Activated naive CD8-positive, alpha-beta T cell treated with anti-CD3 and anti-CD28 coated beads, Interleukin-2, amount 10 ng/mL, durations not matched to agents 7 days and 5 days (primary cell): ENCODE measurements at places on chromosomes 4 and X. TPM values are rescaled to one million over a fixed set of nuclear protein-coding genes. Genes with fewer than 3 reads are reported as not detected.

GRCh38 chr4:972651-973424, 531 bp downstream of the DGKQ start:
- H3K4me1 ChIP-seq: peaks cover 11% of the 10 kb centered on the region
- DNase-seq: peak; percentile 70
- H3K27me3 ChIP-seq: no peaks in the 10 kb centered on the region
- no peak overlapping the region for H3K27ac ChIP-seq
- peak overlapping the region; percentile 58 for H3K4me3 ChIP-seq

GBA3 gene
- not detected for total RNA-seq

- no peaks in the 10 kb centered on the region for H3K27me3 ChIP-seq
- no peaks in the 10 kb centered on the region for H3K4me1 ChIP-seq
- no peak overlapping the region for H3K27ac ChIP-seq
- H3K4me3 ChIP-seq: no peak overlapping the region
- DNase-seq: no peak
Observed at GRCh38 chr4:150332961-150333360, 249.0 kb upstream of the MAB21L2 start.

TSR2 gene
- 33.8 TPM for total RNA-seq

DNA sequence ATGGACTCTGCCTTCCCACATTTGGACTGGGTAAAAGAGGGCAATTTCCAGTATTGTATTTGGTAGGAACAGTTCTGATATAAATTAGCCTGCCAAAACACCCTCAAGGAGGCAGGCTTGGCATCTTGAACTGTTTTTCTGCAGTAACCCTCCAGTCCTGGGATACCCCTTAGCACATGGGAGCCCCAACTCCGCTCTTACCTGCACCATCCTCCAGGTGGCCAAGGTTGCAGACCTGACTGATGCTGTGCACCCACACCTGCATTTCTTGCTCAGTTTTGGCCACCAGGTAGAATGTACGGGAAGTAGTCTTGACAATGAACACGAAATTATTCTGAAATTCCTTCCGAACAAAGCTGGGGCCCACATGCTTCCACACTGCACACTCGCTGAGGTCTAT, 35.1 kb downstream of the GAB3 start:
- peaks cover 53% of the 10 kb centered on the region for H3K4me1 ChIP-seq
- DNase-seq: no peak
- H3K27ac ChIP-seq: no peak overlapping the region
- peaks cover 18% of the 10 kb centered on the region for H3K36me3 ChIP-seq
- no peaks in the 10 kb centered on the region for H3K27me3 ChIP-seq
- no peak overlapping the region for H3K4me3 ChIP-seq

TLR10 gene
- 0.25 TPM for total RNA-seq

TRIM75 gene
- total RNA-seq: not detected

SLC9A6 gene
- 14.6 TPM for total RNA-seq

EVC gene
- total RNA-seq: 0.36 TPM

USP26 gene
- total RNA-seq: not detected

SHOX gene
- total RNA-seq: not detected

DNA sequence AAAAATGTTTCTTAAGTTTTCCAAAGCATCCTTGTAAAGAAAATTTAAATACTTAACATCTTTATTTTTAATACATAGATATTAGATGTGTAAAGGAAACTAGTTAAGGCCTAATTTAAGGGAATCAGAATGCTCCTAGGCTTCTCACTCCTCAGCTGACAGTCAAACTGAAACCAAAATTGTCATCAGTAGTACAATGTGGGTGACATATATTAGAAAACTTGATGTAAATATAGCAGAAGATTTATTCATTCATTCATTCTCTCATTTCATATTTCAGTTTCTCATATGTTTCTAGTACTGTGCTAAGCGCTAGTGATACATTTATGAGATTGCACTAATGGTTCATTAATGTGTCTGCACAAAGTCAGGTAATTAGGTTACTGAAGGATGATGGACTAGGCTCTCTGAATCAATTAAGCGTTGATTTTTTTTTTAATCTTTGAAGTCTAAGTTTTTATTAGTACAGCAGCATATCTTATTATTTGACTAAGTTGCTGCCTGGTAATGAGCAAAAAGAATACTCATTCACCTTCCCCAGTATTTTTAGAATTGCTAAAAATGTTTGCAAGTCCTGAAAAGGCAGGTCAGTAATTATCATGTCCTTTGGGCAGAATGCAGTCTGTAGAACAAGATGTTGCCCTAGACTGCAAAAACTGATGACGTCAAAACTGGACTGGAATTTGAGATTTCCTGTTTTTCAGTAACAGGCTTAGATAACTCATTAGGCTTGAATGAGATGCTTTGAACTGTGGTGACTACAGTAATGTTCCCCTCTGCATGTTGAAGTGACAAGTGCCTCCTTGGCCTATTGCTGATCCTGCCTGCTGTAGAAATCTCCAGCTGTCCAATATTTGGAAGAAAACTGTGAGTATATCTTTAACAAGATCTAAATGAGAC, 128.7 kb downstream of the ARHGAP24 start:
- H3K4me1 ChIP-seq: no peaks in the 10 kb centered on the region
- H3K27ac ChIP-seq: no peak overlapping the region
- no peak overlapping the region for H3K4me3 ChIP-seq
- peaks cover 2% of the 10 kb centered on the region for H3K27me3 ChIP-seq
- H3K36me3 ChIP-seq: no peaks in the 10 kb centered on the region

DNA sequence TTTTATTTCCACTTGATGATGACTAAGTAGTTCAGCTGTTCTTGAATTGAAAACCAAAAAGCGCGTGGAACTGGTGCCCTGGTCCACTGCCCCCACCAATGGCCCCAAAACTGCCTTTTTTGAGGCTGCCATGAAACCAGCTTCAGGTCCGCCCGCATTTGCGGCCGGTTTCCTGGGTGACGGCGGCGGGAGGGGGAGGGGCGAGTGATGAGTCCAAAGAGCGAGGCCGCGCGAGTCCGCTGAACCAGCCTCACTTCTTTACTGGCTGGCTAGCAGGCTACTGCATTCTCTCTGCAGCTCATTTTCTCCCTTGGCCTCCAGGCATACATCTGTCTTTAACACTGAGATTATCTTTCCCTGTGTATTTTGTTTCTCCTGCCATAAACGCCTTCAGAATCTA, 72.9 kb upstream of the FABP2 start:
- H3K4me1 ChIP-seq: no peaks in the 10 kb centered on the region
- no peak overlapping the region for H3K27ac ChIP-seq
- DNase-seq: no peak
- no peak overlapping the region for H3K4me3 ChIP-seq
- no peaks in the 10 kb centered on the region for H3K36me3 ChIP-seq

DKC1 gene
- total RNA-seq: 67.2 TPM

GRCh38 chrX:135984256-135984655, 979 bp upstream of the SLC9A6 start:
- H3K27ac ChIP-seq: peak overlapping the region; percentile 89
- DNase-seq: no peak
- H3K4me1 ChIP-seq: peaks cover 37% of the 10 kb centered on the region
- peak overlapping the region; percentile 98 for H3K4me3 ChIP-seq

AREG gene
- total RNA-seq: not detected

- H3K4me3 ChIP-seq: peak overlapping the region; percentile 99
- peaks cover 13% of the 10 kb centered on the region for H3K36me3 ChIP-seq
- DNase-seq: no peak
- peak overlapping the region; percentile 97 for H3K27ac ChIP-seq
- peaks cover 44% of the 10 kb centered on the region for H3K4me1 ChIP-seq
Observed at GRCh38 chr4:48341776-48342605, 662 bp downstream of the SLAIN2 start.

- H3K4me1 ChIP-seq: peaks cover 9% of the 10 kb centered on the region
- no peak overlapping the region for H3K27ac ChIP-seq
- no peaks in the 10 kb centered on the region for H3K27me3 ChIP-seq
- no peaks in the 10 kb centered on the region for H3K36me3 ChIP-seq
Observed at GRCh38 chrX:132001127-132001526, 22.0 kb upstream of the STK26 start.

DNA sequence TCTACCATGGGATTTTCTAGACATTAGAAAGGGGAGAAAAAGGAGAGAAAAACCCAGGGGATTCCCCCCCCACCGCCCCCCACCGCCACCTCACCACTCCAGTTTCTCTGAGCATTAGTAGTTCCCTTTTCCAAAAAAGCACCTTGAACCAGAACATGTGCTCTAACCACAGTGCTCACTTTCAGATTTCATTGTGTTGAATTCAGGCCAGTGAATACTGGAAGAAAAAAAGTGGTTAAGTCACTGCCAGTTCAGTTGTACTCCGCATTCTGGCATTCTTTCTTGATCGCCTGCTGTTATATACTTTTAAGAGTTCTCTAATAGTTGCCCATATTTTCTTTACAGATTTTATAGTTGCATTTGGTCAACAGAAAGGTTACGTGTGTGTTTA, 40.9 kb downstream of the JADE3 start:
- H3K27ac ChIP-seq: no peak overlapping the region
- no peaks in the 10 kb centered on the region for H3K36me3 ChIP-seq
- no peak overlapping the region for H3K4me3 ChIP-seq
- H3K4me1 ChIP-seq: no peaks in the 10 kb centered on the region

GRCh38 chr4:179595671-179596410, 2153.6 kb upstream of the AGA start:
- no peaks in the 10 kb centered on the region for H3K4me1 ChIP-seq
- H3K4me3 ChIP-seq: no peak overlapping the region
- no peaks in the 10 kb centered on the region for H3K27me3 ChIP-seq

DNA sequence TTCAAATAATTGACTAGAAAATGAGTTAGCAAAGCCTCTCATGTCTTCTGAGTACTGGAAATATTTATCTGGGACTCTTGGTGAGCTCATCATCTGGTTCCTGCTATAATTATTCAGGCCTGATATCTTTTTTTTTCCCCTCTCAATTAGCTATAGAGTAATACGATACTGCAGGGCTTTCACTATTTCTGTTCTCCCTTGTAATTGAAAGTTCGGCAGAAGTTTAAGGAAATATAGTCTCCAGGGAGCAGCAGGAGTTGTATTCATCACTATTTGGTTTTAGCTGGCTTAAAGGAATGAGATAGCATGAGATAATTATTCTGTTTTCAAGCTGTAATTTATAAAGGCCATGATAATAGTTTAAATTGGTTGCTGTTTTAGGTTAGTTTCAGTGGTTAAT, 378.6 kb upstream of the EPHA5 start:
- no peaks in the 10 kb centered on the region for H3K36me3 ChIP-seq
- no peaks in the 10 kb centered on the region for H3K4me1 ChIP-seq
- no peak overlapping the region for H3K27ac ChIP-seq
- no peak overlapping the region for H3K4me3 ChIP-seq
- H3K27me3 ChIP-seq: no peaks in the 10 kb centered on the region

GRCh38 chr4:102579794-102580462, 78.8 kb downstream of the NFKB1 start:
- no peak for DNase-seq
- H3K4me1 ChIP-seq: peaks cover 62% of the 10 kb centered on the region
- peak overlapping the region; percentile 13 for H3K4me3 ChIP-seq
- no peaks in the 10 kb centered on the region for H3K27me3 ChIP-seq

- DNase-seq: no peak
- peaks cover 17% of the 10 kb centered on the region for H3K27me3 ChIP-seq
- H3K36me3 ChIP-seq: no peaks in the 10 kb centered on the region
- H3K4me3 ChIP-seq: no peak overlapping the region
- no peak overlapping the region for H3K27ac ChIP-seq
- peaks cover 4% of the 10 kb centered on the region for H3K4me1 ChIP-seq
Observed at GRCh38 chr4:36399762-36400353, 118.4 kb downstream of the DTHD1 start.

DNA sequence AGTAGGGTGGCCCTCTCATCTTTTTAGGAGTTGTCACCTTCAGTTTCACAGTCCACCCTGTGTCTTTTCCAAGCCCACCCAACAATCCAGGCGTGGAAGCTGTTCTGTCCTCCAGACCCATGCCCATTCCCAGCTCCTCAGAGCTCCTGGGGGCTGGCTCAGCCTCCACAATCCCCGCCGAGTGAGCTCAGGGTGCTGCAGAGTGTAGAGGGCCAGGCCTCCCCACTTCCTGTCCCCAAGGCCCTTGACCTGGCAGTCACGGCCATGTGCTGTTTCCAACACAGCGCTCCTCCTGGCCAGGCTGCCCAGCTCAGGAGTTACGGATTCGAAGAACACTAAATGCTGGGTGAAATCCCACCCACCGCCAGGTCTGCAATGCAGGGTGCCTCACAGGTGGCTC, 31.8 kb downstream of the PDHA1 start:
- H3K27me3 ChIP-seq: no peaks in the 10 kb centered on the region
- H3K36me3 ChIP-seq: no peaks in the 10 kb centered on the region
- no peak for DNase-seq

GRCh38 chr4:13558881-13559280, 14.6 kb upstream of the NKX3-2 start:
- H3K27ac ChIP-seq: no peak overlapping the region
- DNase-seq: no peak
- no peaks in the 10 kb centered on the region for H3K4me1 ChIP-seq
- no peaks in the 10 kb centered on the region for H3K36me3 ChIP-seq
- peaks cover 4% of the 10 kb centered on the region for H3K27me3 ChIP-seq

- peaks cover 1% of the 10 kb centered on the region for H3K4me1 ChIP-seq
- no peaks in the 10 kb centered on the region for H3K36me3 ChIP-seq
- no peak overlapping the region for H3K27ac ChIP-seq
Observed at GRCh38 chr4:47639531-47639930, 154.5 kb downstream of the ATP10D start.

GRCh38 chr4:38785901-38786402, 3.2 kb upstream of the TLR10 start:
- H3K4me1 ChIP-seq: peaks cover 9% of the 10 kb centered on the region
- H3K36me3 ChIP-seq: peaks cover 10% of the 10 kb centered on the region
- peaks cover 3% of the 10 kb centered on the region for H3K27me3 ChIP-seq
- no peak overlapping the region for H3K27ac ChIP-seq

DNA sequence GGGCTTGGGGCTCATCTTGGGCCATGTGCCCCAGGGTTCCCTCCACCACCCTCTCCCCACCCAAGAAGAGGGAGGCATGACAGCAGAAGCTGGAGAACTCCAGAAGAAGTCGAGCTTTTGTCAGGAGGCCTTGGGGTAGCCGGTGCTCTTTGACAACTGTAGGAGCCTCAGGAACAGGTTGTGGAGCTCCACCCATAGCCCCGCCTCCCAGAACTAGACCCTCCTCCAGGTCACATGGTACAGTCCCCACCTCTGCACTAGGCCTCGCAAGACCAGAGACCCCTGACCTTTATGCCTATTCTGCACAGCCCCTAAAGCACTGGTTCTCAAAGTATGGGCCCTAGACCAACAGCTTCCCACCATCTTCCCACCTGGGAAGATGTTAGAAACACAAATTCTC, 8.0 kb upstream of the MORC4 start:
- H3K4me3 ChIP-seq: no peak overlapping the region
- no peak for DNase-seq
- H3K36me3 ChIP-seq: no peaks in the 10 kb centered on the region
- peaks cover 1% of the 10 kb centered on the region for H3K4me1 ChIP-seq

DNA sequence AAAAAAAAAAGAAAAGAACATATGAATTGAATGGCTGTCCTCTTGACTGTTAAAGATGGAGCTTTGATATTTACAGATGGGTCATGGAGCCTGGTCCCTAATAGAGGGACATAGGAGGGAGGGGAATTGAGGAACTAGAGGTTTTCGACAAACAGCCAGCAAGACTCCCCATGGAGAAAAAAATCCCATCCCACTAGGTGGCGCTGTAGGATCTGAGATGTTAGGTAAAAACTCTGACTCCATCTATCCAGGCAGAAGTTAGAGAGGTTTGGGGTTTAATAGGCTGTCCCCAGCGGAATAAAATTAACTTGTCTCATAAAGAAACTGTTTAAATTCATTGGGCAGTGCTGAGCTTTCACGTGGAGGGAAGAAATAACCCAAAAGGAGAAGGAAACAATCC, 45.9 kb downstream of the HMGB2 start:
- DNase-seq: peak; percentile 46
- peak overlapping the region; percentile 14 for H3K27ac ChIP-seq
- peaks cover 6% of the 10 kb centered on the region for H3K36me3 ChIP-seq
- H3K27me3 ChIP-seq: no peaks in the 10 kb centered on the region

LNX1 gene
- not detected for total RNA-seq

HSFX3 gene
- not detected for total RNA-seq

- DNase-seq: no peak
- no peaks in the 10 kb centered on the region for H3K27me3 ChIP-seq
- no peak overlapping the region for H3K4me3 ChIP-seq
- peaks cover 12% of the 10 kb centered on the region for H3K36me3 ChIP-seq
- peaks cover 8% of the 10 kb centered on the region for H3K4me1 ChIP-seq
Observed at GRCh38 chr4:107978716-107979451, 10.8 kb upstream of the HADH start.

SHROOM2 gene
- total RNA-seq: not detected
